Suprapubic skin (tissue), 4 donors: ENCODE measurements at places on chromosomes 2 and 18. TPM values are rescaled to one million over a fixed set of nuclear protein-coding genes. Genes with fewer than 3 reads are reported as not detected.
A peak's percentile ranks its signal among the peaks of the same experiment; 100 is the strongest.

GRCh38 chr2:241036397-241036963 is 38.1 kb downstream of the SNED1 start:
- H3K36me3 ChIP-seq: peaks cover 31% of the 10 kb centered on the region
- H3K4me1 ChIP-seq: peaks cover 18% of the 10 kb centered on the region
- H3K4me3 ChIP-seq: peak overlapping the region; percentile 47
- H3K27me3 ChIP-seq: no peaks in the 10 kb centered on the region

DNA sequence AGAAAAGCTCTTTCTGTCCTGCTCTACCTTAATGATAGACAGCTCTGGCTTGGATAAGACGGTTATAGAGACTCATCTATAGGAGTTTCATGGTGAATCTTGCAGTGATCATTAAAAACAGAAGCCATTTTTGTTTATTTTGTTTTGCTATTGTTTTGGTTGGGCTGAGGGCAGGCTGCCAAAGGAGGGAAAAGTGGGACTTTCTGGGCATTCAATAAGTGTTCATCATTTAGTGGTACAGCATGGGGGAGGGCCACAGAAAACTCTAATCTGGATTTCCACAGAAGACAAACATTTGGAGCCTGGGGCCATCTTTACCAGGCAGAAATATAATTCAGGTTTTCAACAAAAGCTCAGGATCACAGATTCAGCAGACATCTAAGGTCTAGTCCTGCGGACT is 62.4 kb upstream of the EFEMP1 start:
- H3K27me3 ChIP-seq: no peaks in the 10 kb centered on the region
- no peaks in the 10 kb centered on the region for H3K4me1 ChIP-seq
- no peaks in the 10 kb centered on the region for H3K36me3 ChIP-seq
- H3K27ac ChIP-seq: no peak overlapping the region
- no peak overlapping the region for H3K4me3 ChIP-seq

The AGXT gene
- total RNA-seq: not detected

DNA sequence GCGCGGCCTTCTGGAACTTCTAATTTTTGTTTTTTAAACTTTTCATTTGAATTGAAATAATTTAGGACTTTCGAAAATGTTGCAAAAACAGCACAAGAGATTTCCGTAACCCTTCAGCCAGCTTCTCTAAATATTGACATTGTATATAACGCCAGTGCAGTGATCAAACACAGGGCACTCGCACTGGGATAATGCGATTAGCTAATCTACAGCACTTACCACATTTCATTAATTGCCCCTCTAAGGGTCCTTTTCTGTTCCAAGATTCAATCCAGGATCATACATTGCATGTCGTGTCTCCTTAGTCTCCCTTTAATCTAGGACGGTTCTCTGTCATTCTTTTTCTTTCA is 343 bp upstream of the CD302 start:
- H3K27me3 ChIP-seq: no peaks in the 10 kb centered on the region
- peak overlapping the region; percentile 84 for H3K4me3 ChIP-seq
- H3K36me3 ChIP-seq: no peaks in the 10 kb centered on the region
- no peak for DNase-seq

The EFR3B gene
- 1.1 TPM for total RNA-seq

The CENPA gene
- total RNA-seq: 3.7 TPM

The POU3F3 gene
- total RNA-seq: 1.5 TPM

The SULT1C2 gene
- total RNA-seq: not detected

GRCh38 chr2:138503652-138504051 is 2.1 kb downstream of the SPOPL start:
- H3K27ac ChIP-seq: no peak overlapping the region
- DNase-seq: no peak
- H3K27me3 ChIP-seq: no peaks in the 10 kb centered on the region
- H3K4me3 ChIP-seq: peak overlapping the region; percentile 99

The ATOH8 gene
- total RNA-seq: 29.4 TPM

GRCh38 chr2:112164876-112165275 is 26.7 kb downstream of the FBLN7 start:
- no peak overlapping the region for H3K27ac ChIP-seq
- no peak for DNase-seq
- no peaks in the 10 kb centered on the region for H3K4me1 ChIP-seq
- no peaks in the 10 kb centered on the region for H3K36me3 ChIP-seq

DNA sequence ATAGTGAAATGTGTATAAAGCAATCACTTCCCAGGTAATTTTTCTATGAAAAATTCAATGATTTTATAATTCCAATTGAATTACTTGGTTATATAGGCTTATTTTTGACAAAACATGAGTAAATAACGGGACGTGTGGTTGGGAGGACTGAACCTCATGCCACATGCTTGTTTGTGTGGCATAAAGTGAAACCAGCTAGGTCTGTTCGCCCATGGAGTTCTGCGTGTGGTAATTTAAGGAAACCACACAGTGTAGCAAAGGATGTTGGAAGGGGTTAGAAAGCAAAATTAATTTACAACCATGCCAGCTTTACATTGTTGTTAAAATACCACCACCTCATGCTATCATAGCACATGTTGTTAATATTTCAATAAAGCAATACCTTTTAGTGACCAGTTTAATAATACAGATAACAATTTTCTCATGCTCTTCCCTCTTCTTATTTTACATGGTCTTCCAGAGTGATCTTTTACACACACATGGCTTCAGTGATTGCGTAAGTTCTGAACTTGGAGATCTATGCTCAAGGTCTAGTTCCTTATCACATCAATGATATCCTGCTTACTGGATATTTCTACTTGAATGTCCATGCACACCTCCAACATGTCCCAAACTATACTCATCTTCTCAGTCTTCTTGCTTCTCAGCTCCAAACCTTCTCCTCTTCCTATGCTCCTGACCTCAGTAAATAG is 156.4 kb upstream of the ITGA4 start:
- H3K27ac ChIP-seq: no peak overlapping the region
- H3K4me1 ChIP-seq: no peaks in the 10 kb centered on the region
- H3K36me3 ChIP-seq: no peaks in the 10 kb centered on the region
- no peak for DNase-seq
- no peaks in the 10 kb centered on the region for H3K27me3 ChIP-seq

- peaks cover 6% of the 10 kb centered on the region for H3K4me1 ChIP-seq
- no peak for DNase-seq
- no peaks in the 10 kb centered on the region for H3K36me3 ChIP-seq
- no peak overlapping the region for H3K4me3 ChIP-seq
These were observed 22.5 kb upstream of the NDUFV2 start for GRCh38 chr18:9079818-9080528.

The PTPRM gene
- total RNA-seq: 54.5 TPM

DNA sequence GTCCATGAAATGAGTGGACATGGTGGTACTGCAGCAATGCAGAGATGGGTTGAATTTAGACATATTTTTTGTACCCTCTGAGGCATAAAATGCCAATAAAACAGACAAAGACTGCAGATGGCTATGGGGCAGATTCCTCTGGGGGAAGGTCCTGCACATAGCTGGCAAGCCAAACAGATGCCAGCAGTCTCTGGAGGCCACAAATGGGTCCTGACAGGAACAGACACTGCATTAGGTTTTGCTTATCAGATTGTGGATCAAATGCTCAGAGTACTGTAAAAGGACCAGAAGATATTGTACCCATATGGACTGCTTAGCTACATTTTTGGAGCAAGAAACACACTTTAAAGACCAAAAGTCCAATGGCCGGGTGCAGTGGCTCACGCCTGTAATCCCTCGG is 40.9 kb upstream of the ORC2 start:
- no peak overlapping the region for H3K4me3 ChIP-seq
- no peaks in the 10 kb centered on the region for H3K4me1 ChIP-seq
- no peak overlapping the region for H3K27ac ChIP-seq
- no peaks in the 10 kb centered on the region for H3K27me3 ChIP-seq
- peaks cover 60% of the 10 kb centered on the region for H3K36me3 ChIP-seq

- H3K27ac ChIP-seq: no peak overlapping the region
- no peaks in the 10 kb centered on the region for H3K36me3 ChIP-seq
These were observed 47.1 kb upstream of the SPRED2 start for GRCh38 chr2:65479524-65479923.

- H3K4me1 ChIP-seq: peaks cover 23% of the 10 kb centered on the region
- no peak overlapping the region for H3K4me3 ChIP-seq
- H3K27ac ChIP-seq: no peak overlapping the region
- no peaks in the 10 kb centered on the region for H3K27me3 ChIP-seq
- DNase-seq: no peak
- H3K36me3 ChIP-seq: no peaks in the 10 kb centered on the region
These were observed 2.4 kb downstream of the FAM171B start for GRCh38 chr2:186696290-186696689.
